ENCODE measurements at places on chromosomes 1 and 21. TPM values are rescaled to one million over a fixed set of nuclear protein-coding genes. Genes with fewer than 3 reads are reported as not detected.

The HENMT1 gene
- total RNA-seq = not detected

The RUNX3 gene
- not detected for total RNA-seq

The OR2L2 gene
- 0.19 TPM for total RNA-seq

The PTTG1IP gene
- total RNA-seq = 326 TPM

The GJC2 gene
- 18.5 TPM for total RNA-seq

The PPP1R12B gene
- 33.8 TPM for total RNA-seq

The RAB42 gene
- total RNA-seq = not detected

The AUNIP gene
- total RNA-seq = 9.4 TPM

The ZNF670 gene
- 7.1 TPM for total RNA-seq

The CD53 gene
- total RNA-seq = not detected

The ZYG11A gene
- not detected for total RNA-seq

DNA sequence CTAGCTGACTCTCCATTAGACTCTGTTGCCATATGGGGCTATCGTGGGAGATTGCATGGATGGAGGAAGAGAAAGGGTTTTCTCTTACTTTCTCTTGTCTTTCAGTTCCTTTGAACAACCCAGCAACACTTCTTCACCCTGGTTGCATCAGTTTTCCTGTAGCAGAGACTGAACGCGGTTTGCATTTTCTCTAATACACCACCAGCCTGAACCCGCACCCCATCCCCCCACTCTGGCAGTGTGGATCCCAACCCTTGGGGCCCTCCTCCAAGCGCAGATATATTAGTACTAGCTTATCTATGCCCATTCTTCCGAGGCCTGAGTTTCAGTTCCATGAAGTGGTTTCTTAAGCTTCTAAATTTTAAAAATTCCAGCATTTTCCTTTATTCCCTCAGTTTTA is 12.6 kb downstream of the DR1 start:
- H3K27ac ChIP-seq = peak overlapping the region; percentile 9
- peaks cover 24% of the 10 kb centered on the region for H3K4me1 ChIP-seq
- DNase-seq = no peak
- no peak overlapping the region for H3K4me3 ChIP-seq

- peaks cover 90% of the 10 kb centered on the region for H3K27me3 ChIP-seq
- no peak overlapping the region for H3K27ac ChIP-seq
- no peaks in the 10 kb centered on the region for H3K36me3 ChIP-seq
- H3K4me1 ChIP-seq = no peaks in the 10 kb centered on the region
Measured at GRCh38 chr1:158457246-158457645, 4.4 kb upstream of the OR10K1 start.

DNA sequence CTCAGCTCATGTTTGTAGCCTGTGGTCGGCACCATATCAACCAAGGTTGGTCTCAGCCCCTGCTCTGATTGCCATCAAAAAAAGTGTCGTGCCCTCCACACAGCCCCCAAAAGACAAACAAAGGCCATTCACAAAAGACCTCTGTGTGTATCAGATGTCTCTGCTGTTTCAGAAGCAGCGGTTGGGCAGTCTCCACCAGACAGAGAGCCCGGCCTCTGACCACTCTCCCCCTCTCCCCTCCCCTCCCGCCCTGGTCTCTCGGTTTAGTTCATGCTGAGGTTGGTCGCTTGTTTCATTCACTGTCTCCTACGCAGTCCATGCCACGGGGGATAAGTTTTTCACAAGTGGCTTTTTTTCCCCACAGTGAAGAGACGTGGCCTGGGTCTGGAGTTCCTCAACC is 27.1 kb downstream of the ACTA1 start:
- H3K36me3 ChIP-seq = no peaks in the 10 kb centered on the region
- no peak overlapping the region for H3K27ac ChIP-seq
- peaks cover 40% of the 10 kb centered on the region for H3K27me3 ChIP-seq
- peaks cover 7% of the 10 kb centered on the region for H3K4me1 ChIP-seq

- H3K27ac ChIP-seq = no peak overlapping the region
- H3K36me3 ChIP-seq = no peaks in the 10 kb centered on the region
- DNase-seq = peak; percentile 78
- peaks cover 19% of the 10 kb centered on the region for H3K27me3 ChIP-seq
- no peaks in the 10 kb centered on the region for H3K4me1 ChIP-seq
- peak overlapping the region; percentile 76 for H3K4me3 ChIP-seq
Measured at GRCh38 chr1:3453203-3453761, 1.2 kb upstream of the ARHGEF16 start.

DNA sequence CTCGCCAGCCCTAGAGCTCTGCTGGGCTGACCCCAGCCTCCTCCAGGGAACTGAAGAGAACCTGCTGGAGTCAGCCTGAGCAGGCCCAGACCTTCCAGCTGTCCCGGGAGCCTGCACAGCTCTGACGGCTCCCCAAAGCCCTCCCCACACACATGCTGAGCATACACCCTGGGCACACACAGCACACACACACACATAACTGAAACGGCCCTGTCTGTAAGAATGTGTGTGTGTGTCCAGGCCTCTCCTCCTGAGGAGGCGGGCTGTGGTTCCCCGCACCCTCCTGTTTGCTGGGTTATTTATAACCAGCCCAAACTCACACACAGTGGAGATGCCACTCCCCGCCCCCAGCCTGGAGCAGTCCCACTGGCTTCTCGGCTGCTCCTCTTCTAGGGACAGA is 20.2 kb downstream of the SDC3 start:
- H3K27me3 ChIP-seq = no peaks in the 10 kb centered on the region
- no peak overlapping the region for H3K4me3 ChIP-seq
- H3K36me3 ChIP-seq = no peaks in the 10 kb centered on the region
- peak overlapping the region; percentile 63 for H3K27ac ChIP-seq
- no peak for DNase-seq

DNA sequence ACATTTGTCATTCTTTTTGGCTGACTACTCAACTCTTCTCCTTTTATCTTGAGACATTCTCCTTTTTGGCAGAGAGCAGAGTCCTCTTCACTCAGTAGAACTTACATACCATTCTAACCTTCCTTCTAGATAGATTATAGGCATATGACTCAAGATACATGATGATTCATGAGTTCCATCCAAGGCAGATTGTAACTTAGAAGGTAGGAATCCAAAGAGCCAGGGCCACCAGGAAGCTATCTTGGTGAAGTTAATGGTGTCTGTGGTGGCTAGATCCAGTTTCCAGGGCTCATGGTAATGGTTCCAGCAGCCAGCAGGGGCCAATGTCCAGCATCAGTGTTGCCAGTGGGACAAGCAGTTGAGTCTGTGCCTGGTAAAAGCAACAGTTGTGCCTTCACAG is 76.1 kb upstream of the KIAA0040 start:
- H3K4me3 ChIP-seq = no peak overlapping the region
- no peaks in the 10 kb centered on the region for H3K27me3 ChIP-seq
- no peaks in the 10 kb centered on the region for H3K36me3 ChIP-seq
- DNase-seq = peak; percentile 34
- H3K27ac ChIP-seq = no peak overlapping the region
- no peaks in the 10 kb centered on the region for H3K4me1 ChIP-seq

- DNase-seq = no peak
- H3K4me3 ChIP-seq = no peak overlapping the region
- H3K27me3 ChIP-seq = no peaks in the 10 kb centered on the region
- no peaks in the 10 kb centered on the region for H3K4me1 ChIP-seq
Measured at GRCh38 chr1:62084310-62084890, 110.2 kb upstream of the L1TD1 start.

DNA sequence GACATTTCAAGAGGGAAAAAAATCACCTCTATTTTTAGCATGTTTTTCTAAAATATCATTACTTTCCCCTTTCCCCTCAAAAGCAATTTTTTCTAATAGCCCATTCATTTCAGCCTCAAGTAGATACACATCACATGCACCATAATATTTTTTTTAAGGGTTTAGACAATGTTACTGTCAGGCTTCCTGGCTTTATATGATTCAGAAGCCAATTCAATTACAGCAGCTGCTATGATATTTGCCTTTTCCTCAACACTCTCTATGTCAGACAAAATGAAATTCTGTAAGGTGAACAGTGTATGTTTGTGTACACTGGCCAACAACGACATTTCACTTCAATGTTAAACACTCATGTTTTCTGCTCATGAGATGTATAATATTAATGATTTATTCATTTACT is 46.5 kb downstream of the OMA1 start:
- no peak overlapping the region for H3K4me3 ChIP-seq
- DNase-seq = no peak
- no peak overlapping the region for H3K27ac ChIP-seq
- no peaks in the 10 kb centered on the region for H3K27me3 ChIP-seq
- peaks cover 12% of the 10 kb centered on the region for H3K36me3 ChIP-seq
- H3K4me1 ChIP-seq = no peaks in the 10 kb centered on the region

DNA sequence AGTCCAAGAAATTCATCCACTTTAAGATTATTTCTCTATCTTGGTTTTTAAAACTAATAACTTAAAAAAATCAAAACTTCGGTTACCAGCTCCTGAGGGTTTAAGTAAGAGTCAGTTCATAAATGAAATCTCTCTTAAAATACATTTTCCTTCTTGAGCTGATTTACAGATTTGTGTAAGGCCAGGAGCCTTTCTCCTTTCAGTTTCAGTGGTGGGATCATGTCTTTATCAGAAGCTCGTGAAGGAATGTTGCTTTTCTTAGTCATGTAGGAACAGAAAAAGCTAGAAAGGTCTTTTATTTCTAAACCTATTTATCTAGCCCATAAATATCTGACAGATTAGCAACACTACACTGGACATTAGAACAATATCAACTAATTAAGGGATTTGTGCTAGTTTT is 390.2 kb downstream of the GPATCH2 start:
- no peak for DNase-seq
- no peak overlapping the region for H3K27ac ChIP-seq
- H3K36me3 ChIP-seq = no peaks in the 10 kb centered on the region
- H3K4me3 ChIP-seq = no peak overlapping the region

DNA sequence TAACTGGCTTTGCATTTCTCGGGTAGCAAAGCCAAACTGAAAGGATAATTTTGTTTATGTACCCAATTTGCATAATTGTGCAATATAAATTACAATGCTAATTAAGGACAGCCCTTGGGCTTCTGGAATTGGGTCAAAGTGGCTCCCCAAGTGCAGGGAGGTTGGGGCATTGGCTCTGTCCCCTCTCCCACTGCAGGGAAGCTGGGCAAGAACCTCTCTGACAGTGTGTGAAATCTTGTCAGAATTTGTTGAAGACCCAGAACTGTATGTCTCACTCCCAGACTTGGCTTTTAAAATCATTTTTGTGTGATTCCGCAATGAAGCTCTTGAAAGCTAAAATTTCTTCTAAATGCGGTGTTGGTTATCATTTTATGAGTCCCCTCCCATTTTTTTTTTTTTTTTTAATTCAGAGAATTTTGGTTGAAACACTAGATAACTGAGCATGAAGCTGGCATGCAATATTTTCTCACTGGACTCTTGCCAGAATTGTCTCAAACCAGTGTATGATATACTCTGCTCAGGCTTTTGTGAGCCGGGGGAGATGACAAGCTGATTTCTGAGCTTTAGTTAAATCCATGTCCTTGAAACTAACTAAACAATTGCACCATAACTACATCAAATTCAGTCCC is 878.9 kb upstream of the CXADR start:
- peaks cover 6% of the 10 kb centered on the region for H3K36me3 ChIP-seq
- no peak for DNase-seq
- H3K27me3 ChIP-seq = no peaks in the 10 kb centered on the region
- H3K27ac ChIP-seq = no peak overlapping the region

DNA sequence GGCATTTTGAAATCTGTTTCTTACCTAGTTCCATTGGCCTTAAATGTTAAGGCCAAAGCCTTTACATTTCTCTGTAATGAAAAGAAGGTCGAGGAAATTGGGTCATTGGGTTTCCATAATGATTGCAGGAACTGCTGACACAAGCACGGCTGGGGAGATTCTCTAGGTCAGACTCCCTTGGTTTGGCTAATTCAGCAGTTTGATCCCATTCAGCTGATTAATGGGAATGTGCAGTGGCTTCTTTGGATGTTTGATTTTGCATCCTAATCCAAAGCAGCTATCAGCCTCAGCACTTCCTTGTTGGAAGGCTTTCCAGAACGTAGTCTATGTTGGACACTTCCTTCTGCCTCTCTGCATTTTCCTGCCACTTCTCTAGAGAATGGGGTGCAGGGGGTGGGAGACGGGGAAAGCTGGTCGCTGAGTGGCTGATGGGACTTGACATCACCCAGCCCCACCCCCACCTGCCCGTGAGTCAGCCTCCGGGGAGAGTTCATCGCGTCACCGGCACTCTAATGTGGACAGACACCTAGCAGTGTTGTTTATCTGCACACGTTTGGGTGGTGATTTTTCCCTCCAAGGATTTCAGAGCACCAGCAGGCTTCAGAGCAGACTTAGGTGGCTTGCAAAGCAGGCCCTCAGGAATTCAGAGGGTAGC is 5.4 kb downstream of the PSEN2 start:
- peak overlapping the region; percentile 56 for H3K27ac ChIP-seq
- peaks cover 49% of the 10 kb centered on the region for H3K4me1 ChIP-seq

DNA sequence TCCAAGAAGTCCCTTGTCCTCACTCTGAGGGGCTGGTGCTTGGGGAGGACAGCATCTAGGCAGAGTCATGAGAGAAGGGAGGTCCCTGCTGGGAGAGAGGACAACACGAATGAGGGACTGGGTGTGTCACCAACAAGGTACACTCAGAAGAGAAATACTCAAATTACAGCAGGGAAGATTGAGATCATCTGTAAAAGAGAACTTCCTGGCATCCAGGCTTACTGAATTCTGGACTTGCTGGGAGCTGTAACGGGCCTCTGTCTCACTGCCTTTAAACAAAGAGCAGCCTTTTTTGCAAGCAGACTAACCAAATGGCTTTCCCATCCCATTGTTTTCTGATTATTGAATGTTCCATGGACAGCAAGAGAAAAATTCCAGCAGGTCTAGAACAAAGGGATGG is 195.7 kb upstream of the RAB4A start:
- H3K4me3 ChIP-seq = no peak overlapping the region
- H3K36me3 ChIP-seq = no peaks in the 10 kb centered on the region
- peaks cover 22% of the 10 kb centered on the region for H3K4me1 ChIP-seq
- peak overlapping the region; percentile 7 for H3K27ac ChIP-seq

DNA sequence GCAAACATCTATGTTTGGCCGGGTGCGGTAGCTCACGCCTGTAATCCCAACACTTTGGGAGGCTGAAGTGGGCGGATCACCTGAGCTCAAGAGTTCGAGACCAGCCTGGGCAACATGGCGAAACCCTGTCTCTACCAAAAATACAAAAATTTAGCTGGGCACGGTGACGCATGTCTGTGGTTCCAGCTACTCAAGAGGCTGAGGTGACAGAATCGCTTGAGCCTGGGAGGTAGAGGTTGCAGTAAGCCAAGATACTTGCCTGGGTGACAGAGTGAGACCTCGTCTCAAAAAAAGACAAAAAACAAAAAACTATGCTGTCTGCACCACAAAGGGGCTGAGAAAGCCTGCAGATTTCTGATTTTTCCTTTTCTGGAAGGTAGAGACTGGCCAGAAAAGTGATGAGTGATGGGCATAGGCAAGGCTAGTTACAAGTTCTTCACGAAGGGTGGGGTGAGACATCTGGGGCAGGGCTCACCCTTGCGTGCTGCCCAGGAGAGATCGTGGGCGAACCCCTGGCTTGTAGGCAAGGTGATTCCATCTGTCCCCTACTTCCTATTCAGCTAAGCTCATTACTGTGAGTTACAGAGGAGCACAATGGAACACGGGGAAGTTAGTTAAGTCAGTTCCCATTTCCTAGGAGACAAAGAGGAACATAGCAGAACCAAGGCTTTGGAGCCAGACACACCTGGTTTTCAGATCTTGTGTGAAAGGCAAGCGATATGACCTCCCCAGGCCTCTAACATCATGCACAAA is 3.2 kb downstream of the SLC2A1 start:
- DNase-seq = no peak
- H3K4me1 ChIP-seq = peaks cover 21% of the 10 kb centered on the region
- H3K27ac ChIP-seq = no peak overlapping the region
- H3K27me3 ChIP-seq = no peaks in the 10 kb centered on the region
- H3K36me3 ChIP-seq = peaks cover 14% of the 10 kb centered on the region

Measured in MCF 10A (cell line).